ENCODE measurements at places on chromosomes 1 and 21.

DNA sequence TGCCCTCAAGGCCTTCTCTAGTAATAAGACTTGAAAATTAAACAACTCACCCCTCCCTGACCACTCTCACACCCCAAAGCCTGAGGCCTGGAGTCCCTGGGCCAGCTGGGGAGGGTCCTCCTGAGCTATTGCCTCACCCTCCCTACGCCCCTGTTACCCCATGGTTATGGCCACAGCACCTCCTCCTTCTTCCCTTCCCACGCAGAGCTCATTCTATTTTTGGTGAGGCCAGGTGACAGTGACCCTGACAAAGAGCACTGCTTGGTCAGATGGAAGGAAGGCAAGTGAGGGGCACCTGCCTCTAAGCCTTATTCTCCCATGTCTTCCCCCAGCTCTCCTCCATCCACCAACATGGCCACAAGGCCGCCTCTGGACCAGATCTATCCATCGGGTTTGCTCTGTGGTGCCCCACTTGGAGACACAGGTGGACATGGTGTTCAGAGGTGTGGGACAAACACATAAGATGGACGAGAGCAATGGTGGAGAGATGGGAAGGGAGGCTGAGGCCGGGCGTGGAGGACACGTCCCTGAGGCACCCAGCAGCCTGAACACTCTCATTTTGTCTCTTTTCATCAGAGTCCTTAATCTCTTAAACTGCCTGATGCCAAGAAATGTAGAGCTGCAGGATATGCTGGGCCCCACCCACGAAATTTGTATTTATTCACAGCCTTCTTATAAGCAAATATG is 42.6 kb downstream of the FCRL5 start:
- no peak for DNase-seq

DNA sequence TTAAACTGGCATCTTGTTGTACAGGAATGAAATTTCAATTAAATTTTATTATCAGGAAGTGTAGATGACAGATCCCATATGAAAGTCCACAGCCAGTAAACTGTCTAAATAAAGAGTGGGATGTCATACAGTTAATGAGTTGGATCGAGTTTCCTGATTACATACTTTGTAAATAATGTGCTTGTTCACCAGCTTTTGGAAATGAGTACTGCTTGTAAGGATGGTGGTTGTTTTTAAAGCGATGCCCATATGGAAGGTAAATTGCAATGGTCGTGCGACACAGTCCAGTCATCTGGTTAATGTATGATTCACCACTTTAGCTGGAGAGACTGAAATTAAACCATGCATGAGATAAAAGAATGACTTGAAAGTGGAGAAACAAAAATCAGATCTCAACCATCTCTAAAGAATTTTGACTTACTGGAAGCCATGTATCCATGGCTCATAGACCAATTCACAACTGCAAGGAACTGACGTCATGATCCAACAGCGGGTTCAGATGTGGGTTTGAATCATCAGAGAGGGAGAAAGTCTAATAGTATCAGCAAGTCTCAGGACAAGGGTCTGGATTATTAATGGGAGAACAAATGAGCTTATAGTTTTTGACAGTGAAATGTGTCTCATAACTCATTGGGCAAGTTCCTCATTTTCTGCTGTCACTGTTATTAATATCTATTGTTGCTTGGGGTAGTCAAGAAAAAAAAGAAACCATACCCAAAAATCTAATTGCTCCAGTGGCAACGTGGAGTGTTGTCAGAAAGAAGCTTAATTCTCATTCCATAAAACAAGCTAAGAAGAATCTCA is 49.0 kb downstream of the MAP10 start:
- no peak for DNase-seq

- DNase-seq: no peak
These were observed 151.4 kb downstream of the TGFB2 start for GRCh38 chr1:218496561-218496960.

- DNase-seq: no peak
These were observed 24.5 kb upstream of the PPP2R5A start for GRCh38 chr1:212260557-212261355.

DNA sequence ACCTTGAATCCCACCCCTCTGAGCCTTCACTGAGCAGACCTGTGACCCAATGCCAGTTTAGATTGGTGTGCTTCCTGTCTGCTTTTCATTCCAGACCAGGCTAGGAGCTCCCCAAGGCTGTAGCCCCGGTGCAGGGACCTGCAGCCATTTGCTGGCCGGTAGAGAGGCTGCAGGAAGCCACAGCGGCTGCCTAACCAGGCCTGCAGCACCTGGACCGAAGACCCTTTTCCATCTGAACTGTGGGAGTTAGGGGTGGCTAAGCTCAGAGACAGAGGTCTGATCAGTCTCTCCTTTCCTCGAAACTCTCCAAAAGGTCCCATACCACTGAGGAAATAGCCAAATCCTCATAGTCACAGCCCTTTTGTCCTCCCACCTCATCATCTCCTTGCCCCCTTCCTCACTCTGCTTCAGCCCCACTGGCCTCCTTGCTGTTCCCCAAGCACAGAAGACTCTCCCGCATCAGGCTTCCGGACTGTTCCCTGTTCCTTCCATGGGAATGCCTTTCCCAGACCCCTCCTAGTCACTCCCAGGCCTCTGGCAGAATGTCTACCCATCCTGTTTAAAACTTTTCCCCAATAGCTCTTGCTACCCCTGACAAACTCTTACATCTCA is 674 bp upstream of the TTC4 start:
- DNase-seq: no peak

- no peak for DNase-seq
These were observed 1.1 kb upstream of the BACE2 start for GRCh38 chr21:41166884-41167283.

GRCh38 chr1:160243767-160244166 is 18.6 kb downstream of the DCAF8 start:
- no peak for DNase-seq

DNA sequence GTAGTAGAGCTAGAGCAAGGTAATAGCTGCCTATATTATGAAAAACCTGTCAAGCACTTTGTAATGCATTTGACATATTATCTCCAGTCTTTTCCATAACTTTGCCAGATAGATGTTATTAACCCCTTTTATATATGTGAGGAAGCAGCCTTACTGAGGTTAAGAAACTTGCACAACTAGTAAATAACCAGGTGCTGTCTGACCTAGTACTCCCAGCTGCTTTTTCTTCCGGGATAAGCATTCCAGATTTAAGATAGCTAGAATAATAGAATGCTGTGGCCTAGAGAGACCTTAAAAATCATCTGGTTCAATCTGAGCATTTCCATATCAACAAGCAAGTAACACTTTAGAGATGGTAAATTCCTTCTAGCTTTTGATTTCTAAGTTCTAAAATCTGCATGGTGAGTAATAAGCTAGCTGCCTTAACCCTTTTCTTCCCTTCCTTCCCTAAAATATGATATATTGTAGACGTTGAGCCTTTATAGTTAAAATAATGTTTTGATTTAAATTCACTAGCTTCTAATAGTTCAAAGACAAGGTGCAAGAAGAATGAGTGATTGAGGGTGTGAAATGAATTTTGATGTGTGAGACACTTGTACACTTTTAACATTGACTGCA is 1.8 kb downstream of the SH3GLB1 start:
- DNase-seq: no peak

GRCh38 chr1:30024411-30025195 is 698.8 kb downstream of the MATN1 start:
- DNase-seq: no peak

DNA sequence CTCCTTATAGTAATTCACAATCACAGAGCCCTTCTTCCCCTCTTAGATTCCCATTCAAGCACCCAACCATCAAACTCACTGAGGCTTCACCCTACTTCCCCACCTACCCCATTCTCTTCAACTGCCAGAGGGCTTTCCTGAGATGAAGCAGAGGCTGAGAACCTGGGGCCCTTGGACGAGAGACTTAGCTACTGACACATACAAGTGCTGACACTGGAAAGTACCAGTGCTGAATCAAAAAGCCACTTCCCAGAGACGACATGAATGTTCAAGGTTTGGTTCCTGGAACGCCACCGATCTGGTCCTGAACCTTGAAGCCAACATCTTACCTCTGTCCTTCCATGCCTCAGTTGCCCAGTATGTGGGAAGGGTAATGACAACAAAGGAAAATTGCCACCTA is 16.6 kb upstream of the RAP1A start:
- DNase-seq: no peak

DNA sequence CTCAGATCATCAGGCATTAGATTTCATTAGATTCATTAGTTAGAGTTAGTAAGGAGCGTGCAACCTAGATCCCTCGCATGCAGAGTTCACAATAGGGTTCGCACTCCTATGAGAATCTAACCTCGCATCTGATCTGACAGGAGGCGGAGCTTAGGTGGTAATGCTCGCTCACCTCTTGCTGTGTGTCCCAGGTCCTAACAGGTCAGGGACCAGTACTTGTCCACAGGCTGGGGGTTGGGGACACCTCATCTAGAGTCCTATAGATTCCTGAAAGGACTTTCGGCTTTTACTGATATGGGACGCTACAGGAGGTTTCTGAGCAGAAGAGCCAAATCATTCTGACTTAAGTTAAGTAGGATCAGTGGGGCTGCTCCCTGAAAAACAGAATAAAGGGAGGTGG is 91.4 kb downstream of the AKT3 start:
- DNase-seq: no peak

- DNase-seq: no peak
These were observed 88.2 kb downstream of the TIAM1 start for GRCh38 chr21:31255896-31256295.

DNA sequence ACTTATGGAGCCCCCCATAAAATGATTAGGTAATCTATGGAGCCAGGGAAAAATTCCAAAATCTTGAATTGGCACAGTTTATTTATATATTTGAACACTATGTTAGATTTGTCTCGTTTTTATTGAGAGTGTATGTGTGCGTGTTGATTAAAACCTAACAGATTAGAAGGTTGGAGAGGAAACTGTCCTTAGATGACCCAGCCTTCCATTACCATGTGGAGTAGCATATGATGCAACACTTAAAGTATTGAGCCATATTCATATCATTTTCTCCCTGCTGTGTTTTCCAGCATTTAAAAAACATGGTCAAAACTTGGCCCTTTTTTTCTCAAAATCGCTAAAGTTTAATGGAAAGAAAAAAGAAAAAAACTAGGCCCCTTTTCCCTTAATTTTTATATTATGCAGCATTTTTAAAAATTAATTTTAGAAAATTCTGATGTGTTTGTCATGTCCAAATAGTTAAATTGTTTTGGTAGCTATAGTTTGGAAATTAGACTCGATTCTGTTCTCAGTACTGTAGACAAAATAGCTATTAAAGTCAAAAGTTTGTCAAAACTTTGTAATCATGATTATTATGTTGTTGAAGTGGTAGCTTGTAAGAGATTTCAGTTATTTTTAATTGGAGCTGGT is 2.3 kb downstream of the LRRC8D start:
- peak; percentile 70 for DNase-seq

DNA sequence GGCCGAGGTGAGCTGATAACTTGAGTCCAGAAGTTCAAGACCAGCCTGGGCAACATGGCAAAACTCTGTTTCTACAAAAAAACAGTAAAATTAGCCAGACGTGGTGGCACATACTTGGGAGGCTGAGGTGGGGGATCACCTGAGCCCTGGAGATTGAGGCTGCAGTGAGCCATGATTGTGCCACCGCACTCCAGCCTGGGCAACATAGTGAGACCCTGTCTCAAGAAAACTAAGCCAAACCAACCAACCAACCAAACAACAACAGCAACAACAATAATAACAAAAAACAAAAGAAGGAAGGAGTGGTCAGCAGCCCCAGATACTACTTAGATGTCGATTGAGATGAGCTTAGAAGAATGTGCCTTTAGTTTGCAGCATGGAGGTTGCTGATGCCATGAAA is 47.7 kb downstream of the CENPF start:
- DNase-seq: no peak

DNA sequence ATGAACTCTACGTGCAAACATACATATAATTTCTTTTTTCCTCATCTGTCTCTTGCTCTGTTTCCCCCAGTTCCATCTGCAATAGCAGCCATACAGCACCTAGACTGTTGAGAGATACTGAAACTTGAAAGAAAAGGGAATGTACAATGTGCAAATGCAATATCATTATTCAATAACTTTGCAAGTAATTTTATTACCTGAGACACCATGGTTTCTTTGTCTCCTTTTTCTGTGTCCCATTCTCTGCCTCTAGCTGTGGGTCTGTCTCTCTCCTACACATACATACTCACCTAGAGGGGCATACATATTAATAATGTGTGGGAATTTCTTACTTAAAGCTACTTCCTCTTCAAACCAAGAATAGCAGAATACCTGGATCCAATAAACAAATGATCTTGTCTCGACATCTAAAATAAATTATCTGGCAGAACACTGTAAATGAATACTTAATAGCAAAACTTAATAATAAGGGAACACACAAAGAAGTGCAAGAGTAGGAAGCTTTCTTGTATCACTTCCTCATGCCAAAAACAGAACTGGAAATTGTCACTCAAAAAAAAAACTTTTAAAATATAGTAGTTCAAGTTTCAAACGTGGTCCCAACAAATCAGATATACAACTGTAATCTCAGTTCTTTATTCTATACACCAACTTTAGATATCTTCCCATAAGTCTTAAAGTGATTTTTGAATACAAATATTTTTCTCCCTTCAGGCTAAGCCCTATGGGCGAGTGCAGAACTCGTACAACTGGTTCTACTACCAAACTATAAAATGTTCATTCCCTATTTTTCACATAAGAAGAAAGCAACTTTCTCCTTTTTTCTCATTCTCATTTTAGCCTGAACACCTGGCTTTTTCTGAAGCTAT is 194.6 kb downstream of the NRIP1 start:
- DNase-seq: no peak

- DNase-seq: no peak
These were observed 74.3 kb downstream of the SKI start for GRCh38 chr1:2302292-2302925.

DNA sequence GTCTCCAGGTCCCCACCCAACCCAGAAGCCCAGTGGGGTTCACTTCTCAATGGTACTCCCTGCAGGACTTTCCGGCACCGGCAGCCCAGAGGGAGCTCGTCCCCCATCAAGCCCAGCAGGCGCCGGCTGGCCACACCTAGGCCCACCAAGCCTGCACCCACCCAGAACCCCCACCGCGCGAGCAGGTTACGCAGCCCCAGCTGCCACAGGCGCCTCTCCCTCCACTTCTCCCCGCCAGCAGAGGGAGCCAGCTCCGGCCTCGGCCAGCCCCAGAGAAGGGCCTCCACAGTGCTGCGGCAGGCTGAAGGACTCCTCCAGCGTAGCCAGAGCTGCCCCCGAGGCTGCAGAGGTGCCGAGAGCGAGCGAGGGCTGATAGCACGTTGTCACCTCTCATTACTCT is 722.3 kb downstream of the PLA2G4A start:
- no peak for DNase-seq

DNA sequence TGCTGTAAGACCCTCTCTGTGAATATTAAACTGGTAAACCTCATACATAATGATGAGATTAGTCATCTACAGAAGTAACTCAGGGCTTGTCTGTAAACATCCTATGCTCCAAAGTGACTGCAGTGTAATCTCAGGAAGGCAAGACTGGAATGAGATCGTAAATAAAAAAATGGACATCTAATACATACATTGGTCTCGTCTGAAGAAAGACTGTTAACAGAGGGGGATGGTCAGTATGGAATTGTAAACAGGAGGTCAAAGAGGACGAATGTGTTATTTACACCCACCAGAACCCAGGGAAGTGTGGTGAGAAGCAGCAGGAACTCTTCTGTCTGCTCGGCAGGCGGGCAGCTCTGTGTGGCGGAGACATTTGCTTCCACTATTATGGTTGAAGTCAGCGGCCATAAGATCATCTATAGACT is 51.4 kb downstream of the DISC1 start:
- DNase-seq: no peak

GRCh38 chr1:112458756-112459155 is 50.0 kb upstream of the WNT2B start:
- no peak for DNase-seq

GRCh38 chr1:220734571-220735326 is 13.4 kb upstream of the MTARC2 start:
- no peak for DNase-seq

Data from HL-60 (cell line).